A549 treated with CpdA at 1 μM for 4 hours (cell line): ENCODE measurements at places on chromosomes 7 and 10. TPM values are rescaled to one million over a fixed set of nuclear protein-coding genes. Genes with fewer than 3 reads are reported as not detected.

GNAT3 gene
- total RNA-seq: not detected in 5 replicates

RALA gene
- 29.6 to 41.6 TPM (median 32.6 TPM) in 5 replicates for total RNA-seq

SUN3 gene
- total RNA-seq: 0.15 to 0.91 TPM in 2 of 5 replicates, not detected in the others

CHST15 gene
- 8.2 to 9.1 TPM (median 8.8 TPM) in 5 replicates for total RNA-seq

FBXL13 gene
- total RNA-seq: 0.12 to 0.61 TPM (median 0.27 TPM) in 5 replicates

CRHR2 gene
- 0.03 TPM in 1 of 5 replicates, not detected in the others for total RNA-seq

GPR37 gene
- 0.43 to 0.85 TPM (median 0.71 TPM) in 5 replicates for total RNA-seq

CHRM2 gene
- total RNA-seq: not detected in 5 replicates

FOXI2 gene
- total RNA-seq: not detected in 5 replicates

SRRM3 gene
- 5.6 to 8.2 TPM (median 7.6 TPM) in 5 replicates for total RNA-seq

ZNF746 gene
- 14.3 to 18.2 TPM (median 17.0 TPM) in 5 replicates for total RNA-seq
